ENCODE measurements at places on chromosomes 6 and 20.

DNA sequence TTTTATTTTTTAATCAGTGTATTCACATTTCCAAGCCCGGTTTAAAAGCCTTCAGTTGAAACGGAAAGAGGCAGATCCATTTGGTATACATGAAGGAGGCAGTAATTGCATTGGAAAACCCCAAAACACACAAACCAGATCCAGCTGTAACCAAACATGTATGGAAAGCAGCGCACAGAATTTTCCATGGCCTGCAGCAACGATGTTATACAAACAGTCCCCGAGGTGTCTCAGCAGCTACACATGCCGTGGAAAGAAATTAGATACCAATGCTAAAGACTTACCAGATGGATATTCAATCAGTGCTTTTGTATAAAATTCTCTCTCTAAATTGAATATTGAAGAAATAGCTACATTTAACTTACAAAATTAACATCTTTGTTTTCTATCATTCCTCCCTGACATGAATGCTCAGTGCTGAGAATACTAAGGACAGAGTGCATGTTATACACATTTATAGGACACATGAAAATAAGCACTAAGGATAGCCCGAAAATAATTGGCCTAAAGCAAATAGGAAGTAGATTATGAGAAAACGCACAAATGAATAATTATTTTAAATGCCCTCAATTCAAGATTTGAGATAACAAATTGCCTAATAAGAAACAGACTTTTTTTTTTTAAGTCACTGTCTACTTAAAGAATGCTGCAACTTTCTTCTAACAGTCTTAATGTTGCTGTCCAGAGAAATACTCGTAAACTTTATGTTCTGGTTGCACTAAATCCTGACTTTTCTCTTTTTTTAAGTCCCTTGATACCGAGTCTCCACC lies 713.1 kb downstream of the HDGFL1 start:
- no peak for DNase-seq

- DNase-seq: no peak
Observed at GRCh38 chr6:125097186-125097585, 56.4 kb upstream of the TPD52L1 start.

GRCh38 chr6:105935416-105935815 lies 150.7 kb upstream of the PRDM1 start:
- no peak for DNase-seq

DNA sequence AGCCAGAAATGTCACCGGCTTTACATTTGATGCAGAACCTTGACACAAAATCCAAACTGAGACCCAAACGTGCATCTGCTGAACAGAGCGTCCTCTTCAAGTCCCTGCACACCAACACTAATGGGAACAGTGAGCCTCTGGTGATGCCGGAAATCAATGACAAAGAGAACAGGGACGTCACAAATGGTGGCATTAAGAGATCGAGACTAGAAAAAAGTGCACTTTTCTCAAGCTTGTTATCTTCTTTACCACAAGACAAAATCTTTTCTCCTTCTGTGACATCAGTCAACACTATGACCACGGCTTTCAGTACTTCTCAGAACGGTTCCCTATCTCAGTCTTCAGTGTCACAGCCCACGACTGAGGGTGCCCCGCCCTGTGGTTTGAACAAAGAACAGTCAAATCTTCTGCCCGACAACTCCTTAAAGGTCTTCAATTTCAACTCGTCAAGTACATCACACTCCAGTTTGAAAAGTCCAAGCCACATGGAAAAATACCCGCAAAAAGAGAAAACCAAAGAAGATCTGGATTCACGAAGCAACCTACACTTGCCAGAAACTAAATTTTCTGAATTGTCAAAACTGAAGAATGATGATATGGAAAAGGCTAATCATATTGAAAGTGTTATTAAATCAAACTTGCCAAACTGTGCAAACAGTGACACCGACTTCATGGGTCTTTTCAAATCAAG lies 108.4 kb downstream of the RTN4IP1 start:
- DNase-seq: no peak

GRCh38 chr6:5537967-5538366 lies 276.7 kb downstream of the FARS2 start:
- DNase-seq: no peak

- no peak for DNase-seq
Observed at GRCh38 chr6:165178056-165178455, 131.3 kb downstream of the C6orf118 start.

DNA sequence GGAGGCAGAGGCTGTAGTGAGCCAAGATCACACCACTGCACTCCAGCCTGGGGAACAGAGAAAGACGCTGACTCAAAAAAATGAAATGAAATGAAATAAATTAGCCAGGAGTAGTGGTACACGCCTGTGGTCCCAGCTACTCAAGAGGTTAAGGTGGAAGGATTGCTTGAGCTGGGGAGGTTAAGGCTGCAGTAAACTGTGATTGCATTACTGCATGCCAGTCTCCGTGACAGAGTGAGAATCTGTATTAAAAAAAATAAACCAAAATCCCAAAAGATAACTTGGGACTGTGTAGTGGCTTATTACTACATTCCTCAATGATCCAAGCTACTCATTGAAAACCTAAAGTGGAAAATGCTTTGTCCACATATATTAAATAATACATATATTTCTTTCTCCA lies 87.0 kb downstream of the SGK1 start:
- no peak for DNase-seq

DNA sequence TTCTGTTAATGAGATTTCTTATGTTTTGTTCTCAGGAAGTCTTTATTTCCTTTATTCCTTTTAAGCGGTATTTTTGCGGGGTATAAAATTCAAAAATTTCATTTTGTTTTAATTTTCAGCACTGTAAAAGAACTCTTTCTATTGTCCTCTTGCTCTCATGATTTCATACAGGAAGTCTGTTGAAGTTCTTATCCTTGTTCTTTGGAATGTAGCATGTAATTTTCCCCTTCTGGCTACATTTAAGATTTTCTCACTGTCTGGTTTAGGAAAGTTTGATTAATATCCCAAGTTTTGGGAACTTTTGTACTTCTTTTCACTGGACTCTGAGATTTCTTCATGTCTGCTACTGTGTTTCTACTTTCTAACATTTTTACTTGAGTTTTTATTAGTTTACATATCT lies 581.4 kb upstream of the GJE1 start:
- DNase-seq: no peak

- no peak for DNase-seq
Observed at GRCh38 chr20:56060486-56060885, 55.2 kb upstream of the CBLN4 start.

GRCh38 chr20:2364044-2364443 lies 16.7 kb upstream of the TGM6 start:
- DNase-seq: no peak

- DNase-seq: no peak
Observed at GRCh38 chr6:53802582-53802981, 7.8 kb downstream of the LRRC1 start.

DNA sequence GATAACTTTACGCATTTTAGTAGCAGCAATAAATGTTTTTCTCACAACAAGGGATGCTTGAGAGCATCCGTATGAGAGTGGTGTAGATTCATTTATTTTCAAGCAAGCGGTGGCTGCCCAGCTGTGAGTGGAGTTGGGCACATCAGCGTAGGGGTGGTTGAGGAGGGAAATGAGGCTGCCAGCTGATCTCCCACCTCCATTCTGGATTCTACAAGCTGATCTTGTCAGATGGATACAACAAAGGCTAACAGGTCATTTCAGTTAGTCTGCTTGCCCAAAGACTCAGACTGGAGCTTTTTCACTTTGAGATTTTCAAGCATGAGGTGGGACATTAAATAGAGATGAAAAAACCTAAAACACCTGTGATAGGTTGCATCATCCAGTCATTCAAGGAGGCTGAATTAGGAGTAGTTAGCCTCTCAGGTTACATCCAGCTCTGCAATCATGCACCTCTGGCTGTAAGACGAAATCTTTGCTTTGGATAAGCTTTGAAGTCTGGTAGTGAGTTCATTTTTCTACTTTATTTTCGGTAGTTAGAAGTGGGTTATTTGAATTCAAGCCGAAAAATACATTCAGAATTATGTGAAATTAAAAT lies 1.9 kb upstream of the BACH2 start:
- DNase-seq: no peak

- DNase-seq: no peak
Observed at GRCh38 chr6:37302086-37302686, 44.2 kb upstream of the TMEM217 start.

GRCh38 chr6:72636786-72637185 lies 14.9 kb downstream of the KCNQ5 start:
- no peak for DNase-seq

DNA sequence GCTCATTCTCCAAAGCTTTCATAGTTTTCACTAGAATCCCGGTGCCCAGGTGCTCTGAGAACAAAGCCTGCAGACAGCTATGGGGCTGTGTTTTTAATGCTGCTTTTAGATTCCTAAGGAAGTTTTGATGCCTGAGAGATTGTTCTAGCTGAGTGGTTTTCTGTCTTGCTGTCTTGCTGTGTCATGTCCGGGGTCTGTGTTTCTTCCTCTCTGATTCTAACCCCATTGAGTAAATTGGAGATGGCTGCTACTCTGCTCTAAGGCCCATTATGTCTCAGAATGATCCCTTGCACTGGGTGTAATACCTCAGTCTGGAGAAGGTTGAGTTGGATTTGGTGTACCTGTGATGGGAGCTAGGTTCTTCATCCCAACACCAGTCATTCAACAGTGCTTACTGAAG lies 63.4 kb downstream of the ARID1B start:
- no peak for DNase-seq

GRCh38 chr6:167746975-167747374 lies 79.7 kb upstream of the AFDN start:
- DNase-seq: no peak

GRCh38 chr6:104908888-104909525 lies 47.9 kb upstream of the LIN28B start:
- DNase-seq: no peak

- DNase-seq: no peak
Observed at GRCh38 chr6:111338843-111339242, 144.2 kb downstream of the REV3L start.

- no peak for DNase-seq
Observed at GRCh38 chr20:43893930-43894329, 20.7 kb upstream of the TOX2 start.

DNA sequence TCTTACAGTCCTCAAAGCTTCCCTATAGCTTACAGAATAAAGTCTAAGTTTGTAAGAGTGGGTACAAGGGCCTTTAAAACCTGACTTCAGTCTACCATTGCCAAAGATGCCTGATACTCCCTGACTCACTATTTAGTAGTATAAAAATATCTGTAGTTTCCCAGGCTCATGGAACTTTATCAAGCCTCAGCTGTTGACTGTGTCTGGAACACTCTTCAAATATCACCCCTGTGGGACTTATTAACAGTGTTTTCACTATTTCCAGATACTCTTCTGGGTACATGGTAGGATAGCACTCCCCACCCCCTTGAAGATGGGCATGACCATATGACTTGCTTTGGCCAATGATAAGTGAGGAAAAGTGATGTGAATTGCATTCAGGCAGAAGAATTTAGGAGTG lies 105.3 kb upstream of the TENT5A start:
- DNase-seq: no peak

DNA sequence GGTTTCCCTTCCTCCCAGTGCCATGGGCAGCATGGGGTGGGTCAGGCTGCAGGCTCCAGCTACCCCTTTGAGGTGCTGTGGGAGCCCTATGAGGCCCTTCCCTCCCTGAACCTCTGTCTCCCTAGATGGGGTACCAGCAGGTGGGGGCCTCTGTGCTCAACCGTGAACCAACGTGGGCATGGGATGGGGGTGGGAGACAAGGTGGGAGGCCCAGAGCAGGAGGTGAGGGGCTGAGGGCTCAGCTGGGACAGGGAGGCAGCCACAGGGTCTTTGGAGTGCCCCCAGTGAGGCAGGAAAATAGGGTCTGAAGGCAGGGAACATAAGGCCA lies 33.3 kb downstream of the SUN5 start:
- no peak for DNase-seq

DNA sequence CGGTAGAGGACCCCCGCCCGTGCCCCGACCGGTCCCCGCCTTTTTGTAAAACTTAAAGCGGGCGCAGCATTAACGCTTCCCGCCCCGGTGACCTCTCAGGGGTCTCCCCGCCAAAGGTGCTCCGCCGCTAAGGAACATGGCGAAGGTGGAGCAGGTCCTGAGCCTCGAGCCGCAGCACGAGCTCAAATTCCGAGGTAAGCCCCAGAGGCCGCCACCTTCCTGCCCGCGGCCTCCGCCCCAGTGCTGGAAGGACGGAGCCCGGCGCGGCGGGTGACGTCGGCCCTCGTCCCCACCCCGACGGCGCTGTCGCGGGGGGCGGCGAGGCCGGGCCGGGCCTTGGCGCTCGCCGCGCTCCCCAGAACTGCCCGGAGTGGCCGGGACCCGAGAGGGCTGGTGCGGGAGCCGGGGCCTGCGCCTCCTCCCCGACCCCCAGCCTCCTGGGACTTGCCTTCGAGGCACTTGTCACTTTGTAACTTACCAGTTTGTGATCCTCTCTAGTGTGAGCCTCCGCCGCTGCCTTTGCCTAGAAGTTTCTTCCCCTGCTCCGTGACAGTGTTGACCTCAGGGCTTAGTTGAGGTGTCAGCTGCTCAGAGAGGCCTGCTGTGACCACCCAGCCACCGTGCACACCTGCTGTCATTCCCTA lies 417 bp downstream of the VAPB start:
- no peak for DNase-seq

GRCh38 chr20:60177080-60177479 lies 218.9 kb downstream of the CDH26 start:
- no peak for DNase-seq

- no peak for DNase-seq
Observed at GRCh38 chr6:158293122-158293521, 19.1 kb upstream of the TULP4 start.

DNA sequence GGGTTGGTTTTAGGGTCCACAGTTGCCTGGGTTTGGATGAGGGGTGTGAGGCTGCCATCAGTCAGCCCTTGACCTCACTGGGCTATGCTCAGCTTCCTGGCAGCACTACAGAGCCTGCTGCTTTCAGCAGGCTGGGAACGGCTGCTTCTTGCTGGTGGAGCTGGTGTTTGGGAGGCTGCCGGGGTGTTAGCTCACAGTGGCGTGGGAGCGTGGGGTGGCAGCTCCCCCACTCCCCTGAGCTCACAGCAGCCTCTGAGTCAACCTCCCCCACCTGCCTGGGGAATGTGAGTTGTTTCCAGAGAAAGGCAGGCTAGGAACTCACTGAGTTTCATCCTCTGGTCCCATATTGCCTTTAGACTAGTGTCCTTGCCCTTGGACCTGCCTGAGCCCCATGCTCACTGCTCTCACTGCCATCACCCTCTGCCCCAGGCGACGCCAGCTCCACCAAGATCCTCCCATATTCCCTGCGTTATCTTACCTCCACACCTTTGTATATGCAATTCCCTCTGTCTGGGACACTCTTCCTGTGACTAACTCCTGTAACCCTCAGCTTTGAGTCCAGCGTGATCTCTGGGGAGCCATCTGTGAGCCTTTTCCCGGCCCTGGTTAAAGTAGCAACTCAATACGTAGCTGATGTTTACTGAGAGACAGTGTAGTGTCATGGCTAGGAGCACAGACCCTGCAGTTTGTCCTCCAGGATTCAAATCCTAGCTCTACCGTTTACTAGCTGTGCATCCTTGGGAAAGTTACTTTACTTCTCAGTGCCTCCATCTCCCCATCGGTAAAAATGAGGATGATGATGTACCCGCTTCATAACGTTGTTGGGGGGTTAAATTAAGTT lies 34.8 kb downstream of the PPP1R16B start:
- DNase-seq: no peak

Data from cortex of kidney (tissue), 1 donor.